ENCODE measurements at places on chromosomes 12 and 14.

- DNase-seq: no peak
Observed at GRCh38 chr12:109878247-109878625, 2.1 kb downstream of the GLTP start.

GRCh38 chr14:44901696-44902095 is 60.1 kb downstream of the KLHL28 start:
- no peak for DNase-seq

- DNase-seq: no peak
Observed at GRCh38 chr12:25829192-25829591, 129.3 kb upstream of the RASSF8 start.

GRCh38 chr12:101243074-101243473 is 33.0 kb upstream of the SLC5A8 start:
- DNase-seq: no peak

- DNase-seq: no peak
Observed at GRCh38 chr12:103882861-103883596, 42.0 kb upstream of the NT5DC3 start.

DNA sequence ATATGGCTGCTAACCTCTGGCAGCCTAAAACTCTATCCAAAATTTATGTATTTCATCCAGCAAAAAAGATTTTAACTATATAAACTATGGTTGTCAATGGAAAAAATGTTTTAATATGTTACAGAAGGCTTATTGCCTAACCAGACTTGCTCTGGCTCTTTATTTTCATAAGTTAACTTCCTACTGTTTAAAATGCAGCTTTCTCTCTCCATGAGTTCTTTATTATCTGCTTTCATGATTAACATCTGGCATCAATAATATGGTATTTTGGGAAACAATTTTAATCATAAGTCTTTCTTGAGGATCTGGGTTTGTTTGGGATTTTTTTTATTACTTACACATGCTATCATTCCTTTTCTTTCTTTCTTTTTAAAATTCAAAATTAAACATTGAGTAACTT is 20.5 kb downstream of the KERA start:
- DNase-seq: no peak

DNA sequence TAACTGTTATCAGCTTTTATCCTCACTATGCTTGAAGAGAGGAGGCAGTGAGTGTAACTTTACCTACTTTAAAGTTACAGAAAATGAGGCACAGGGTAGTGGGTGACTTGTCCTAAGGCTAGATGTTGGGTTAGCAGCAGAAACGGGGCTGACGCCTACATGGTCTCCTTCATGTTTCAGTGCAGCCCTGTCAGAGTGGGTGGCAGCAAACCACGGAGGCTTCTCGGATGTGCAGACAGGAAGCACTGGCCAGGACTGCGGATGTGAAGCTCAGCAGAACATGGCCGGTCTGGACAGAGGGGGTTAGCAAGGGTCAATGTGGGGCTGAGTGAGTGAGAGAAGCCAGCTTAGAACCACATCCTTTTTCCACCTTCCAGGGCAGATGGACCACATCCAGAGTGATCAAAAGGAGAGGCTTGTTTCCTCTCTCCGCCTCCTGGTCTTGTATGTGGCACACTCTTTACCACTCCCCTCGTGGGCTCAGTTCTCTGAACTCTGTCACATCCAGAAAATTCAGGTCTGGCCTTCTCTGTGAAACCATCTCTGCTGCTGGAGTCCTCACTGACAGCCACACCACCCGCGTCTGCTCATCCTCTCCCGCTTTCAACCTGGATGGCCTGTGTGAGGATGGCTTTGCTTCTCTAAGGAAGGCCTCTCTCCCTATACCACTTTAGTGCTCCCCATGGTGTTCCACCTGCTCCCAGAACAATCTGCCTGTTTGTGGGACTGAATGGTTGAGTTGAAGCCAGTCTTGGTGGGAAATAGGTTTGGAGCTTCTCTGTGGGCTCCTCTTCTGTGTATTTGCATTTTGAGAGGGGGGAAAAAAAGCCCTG is 14.1 kb downstream of the SUSD6 start:
- peak; percentile 65 for DNase-seq

GRCh38 chr14:101125719-101126651 is 222.5 kb upstream of the RTL1 start:
- no peak for DNase-seq

- DNase-seq: no peak
Observed at GRCh38 chr12:93325855-93326254, 51.9 kb upstream of the NUDT4 start.

DNA sequence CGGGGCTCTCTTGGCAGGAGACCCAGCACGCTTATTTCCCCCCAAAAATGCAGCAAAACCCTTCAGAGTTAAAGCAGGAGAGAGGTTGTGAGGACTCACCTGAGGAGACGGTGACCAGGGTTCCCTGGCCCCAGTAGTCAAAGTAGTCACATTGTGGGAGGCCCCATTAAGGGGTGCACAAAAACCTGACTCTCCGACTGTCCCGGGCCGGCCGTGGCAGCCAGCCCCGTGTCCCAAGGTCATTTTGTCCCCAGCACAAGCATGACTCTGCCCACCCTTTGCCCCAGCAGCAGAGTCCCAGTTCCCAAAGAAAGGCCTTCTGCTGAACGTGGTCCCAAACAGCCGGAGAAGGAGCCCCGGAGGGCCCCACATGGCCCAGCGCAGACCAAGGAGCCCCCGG is 337.7 kb downstream of the TMEM121 start:
- DNase-seq: no peak

DNA sequence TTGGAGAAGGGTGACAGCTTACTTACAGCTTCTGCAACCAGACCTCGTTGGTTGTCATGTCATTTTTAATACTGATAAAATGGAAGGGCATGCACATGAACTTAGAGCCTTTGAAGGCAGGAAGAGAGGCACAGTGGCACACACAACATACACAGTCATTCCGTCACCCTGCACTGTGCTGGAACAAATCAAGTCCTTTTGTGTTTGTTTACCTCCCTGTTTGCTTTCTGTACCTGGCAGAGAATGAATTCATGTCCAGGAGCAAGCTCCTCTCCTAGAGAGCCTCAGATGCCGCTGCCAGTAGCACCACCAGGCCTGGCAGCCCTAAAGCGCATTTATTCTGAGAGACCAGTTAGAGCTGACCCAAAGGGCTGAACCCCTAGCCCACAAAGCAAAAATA is 460.3 kb downstream of the EGLN3 start:
- DNase-seq: no peak

DNA sequence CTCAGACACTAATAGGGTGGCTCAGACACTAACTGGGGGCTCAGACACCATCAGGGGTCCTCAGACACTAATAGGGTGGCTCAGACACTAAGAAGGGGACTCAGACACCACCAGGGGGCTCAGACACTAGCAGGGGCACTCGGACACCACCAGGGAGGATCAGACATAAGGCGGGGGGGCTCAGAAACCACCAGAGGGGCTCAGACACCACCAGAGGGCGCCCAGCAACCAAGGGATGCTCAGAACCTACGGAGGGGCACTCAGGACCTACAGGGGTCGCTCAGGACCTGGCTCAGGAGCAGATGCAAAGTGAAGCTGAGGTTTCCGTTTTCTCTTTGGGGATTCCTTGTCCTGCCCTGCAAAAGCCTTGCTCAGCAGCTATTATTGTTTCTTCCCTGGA is 448.5 kb downstream of the TMEM121 start:
- DNase-seq: peak; percentile 43

DNA sequence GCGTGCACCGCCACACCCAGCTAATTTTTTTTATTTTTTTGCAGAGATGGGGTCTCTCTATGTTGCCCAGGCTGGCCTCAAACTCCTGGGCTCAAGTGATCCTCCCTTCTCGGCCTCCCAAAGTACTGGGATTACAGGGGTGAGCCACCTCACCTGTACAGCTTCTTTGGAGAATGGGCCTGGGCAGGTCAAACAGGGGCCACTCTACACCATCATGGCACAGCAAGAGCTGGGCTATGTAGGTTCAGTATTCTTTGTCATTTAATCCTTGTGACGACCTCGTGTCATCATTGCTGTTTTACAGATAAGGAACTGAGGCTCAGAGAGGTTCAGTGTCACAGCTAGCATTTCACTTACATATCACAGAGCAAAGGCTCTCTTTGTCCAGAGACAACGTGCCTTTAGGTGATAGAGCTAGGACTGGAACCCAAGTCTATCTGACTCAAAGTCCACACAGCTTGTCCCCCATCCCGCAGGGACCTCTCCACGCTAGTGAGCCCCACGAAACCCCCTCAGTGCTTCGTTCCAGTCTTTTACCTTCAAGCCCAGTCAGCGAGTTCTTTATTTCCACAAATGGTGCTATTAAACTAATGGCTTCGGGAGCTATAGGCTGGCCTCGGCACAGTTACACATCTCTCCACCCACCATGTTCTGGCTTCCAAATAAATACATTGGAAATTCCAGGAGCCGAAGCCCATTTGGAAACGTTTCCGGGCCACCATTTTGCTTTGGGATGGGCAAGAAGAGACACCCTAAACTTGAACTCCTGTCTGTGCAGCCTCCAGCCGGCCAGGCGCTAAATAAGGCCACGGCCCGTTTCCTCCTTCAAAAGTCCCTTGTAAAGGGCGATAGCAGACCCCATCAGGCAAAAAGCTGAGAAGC is 660 bp upstream of the MAP1LC3B2 start:
- no peak for DNase-seq

DNA sequence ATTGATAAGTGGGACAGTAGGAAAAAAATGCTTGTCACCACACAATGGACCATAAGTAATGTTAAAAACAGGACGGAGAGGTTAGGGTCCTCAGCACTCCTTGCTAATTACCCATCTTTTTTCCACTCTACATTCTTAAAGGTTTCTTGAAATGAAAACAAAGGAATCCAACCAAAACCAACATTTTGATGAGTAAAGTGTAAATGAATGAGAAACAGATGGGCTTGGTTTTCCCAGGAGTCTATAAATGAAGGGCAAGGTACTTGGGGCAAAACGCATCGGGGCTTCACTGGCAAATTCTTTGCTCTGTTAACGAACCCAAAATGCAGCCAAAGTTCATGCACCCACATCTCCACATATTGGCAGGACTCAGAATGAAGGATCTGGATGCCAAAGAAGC is 129.2 kb upstream of the BMP4 start:
- DNase-seq: no peak

- no peak for DNase-seq
Observed at GRCh38 chr14:71905031-71905430, 27.2 kb upstream of the RGS6 start.

- no peak for DNase-seq
Observed at GRCh38 chr12:2268471-2269286, 215.9 kb downstream of the CACNA1C start.

DNA sequence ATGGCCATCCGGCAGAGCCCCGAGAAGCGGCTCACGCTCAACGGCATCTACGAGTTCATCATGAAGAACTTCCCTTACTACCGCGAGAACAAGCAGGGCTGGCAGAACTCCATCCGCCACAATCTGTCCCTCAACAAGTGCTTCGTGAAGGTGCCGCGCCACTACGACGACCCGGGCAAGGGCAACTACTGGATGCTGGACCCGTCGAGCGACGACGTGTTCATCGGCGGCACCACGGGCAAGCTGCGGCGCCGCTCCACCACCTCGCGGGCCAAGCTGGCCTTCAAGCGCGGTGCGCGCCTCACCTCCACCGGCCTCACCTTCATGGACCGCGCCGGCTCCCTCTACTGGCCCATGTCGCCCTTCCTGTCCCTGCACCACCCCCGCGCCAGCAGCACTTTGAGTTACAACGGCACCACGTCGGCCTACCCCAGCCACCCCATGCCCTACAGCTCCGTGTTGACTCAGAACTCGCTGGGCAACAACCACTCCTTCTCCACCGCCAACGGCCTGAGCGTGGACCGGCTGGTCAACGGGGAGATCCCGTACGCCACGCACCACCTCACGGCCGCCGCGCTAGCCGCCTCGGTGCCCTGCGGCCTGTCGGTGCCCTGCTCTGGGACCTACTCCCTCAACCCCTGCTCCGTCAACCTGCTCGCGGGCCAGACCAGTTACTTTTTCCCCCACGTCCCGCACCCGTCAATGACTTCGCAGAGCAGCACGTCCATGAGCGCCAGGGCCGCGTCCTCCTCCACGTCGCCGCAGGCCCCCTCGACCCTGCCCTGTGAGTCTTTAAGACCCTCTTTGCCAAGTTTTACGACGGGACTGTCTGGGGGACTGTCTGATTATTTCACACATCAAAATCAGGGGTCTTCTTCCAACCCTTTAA is 1.5 kb downstream of the FOXG1 start:
- no peak for DNase-seq

GRCh38 chr12:51809193-51809592 is 39.3 kb downstream of the FIGNL2 start:
- no peak for DNase-seq

DNA sequence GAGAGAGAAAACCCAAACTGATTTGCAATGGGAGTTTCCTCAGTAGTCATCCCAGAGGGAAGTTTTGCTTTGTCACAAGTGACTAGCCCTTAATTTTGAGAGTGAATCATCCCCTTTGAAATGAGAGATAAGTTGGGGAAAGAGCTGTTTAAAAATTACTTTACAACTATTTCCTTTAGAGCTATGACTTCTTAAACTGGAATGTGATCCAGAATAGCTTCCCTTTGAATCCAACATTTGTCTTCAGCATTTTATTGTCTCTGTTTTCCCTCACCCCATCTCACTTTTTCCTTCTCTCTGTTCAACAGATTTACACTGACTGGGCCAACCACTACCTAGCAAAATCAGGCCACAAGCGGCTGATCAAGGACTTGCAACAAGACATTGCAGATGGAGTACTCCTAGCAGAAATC is 109.3 kb downstream of the NAV3 start:
- DNase-seq: no peak

DNA sequence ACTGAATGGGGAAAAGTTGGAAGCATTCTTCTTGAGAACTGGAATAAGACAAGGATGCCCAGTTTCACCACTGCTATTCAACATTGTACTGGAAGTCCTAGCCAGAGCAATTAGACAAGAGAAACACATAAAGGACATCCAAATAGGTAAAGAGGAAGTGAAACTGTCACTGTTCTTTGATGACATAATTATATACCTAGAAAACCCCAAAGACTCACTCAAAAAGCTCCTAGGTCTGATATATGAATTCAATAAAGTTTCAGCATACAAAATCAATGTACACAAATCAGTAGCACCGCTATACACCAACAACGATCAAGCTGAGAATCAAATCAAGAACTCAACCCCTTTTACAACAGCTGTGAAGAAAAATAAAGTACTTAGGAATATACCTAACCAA is 157.3 kb upstream of the DDHD1 start:
- DNase-seq: no peak

DNA sequence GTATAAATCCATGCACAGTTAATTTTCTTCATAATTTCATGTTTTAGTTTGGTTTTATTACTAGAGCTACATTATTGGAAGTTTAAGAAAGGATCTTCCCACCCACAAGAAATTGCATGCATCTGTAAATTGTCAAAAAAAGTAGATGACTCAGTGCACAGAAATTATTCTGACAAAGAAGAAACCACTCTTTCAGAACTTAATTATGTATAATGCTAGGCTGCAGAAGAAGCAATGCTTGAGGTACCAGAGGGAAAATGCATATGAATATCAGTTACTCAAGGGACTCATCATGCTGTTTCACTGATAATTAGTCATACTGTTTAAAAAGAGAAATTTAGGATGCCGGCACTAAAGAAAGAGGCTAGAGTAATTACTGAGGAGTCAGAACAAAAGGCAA is 147.0 kb downstream of the SLC16A7 start:
- no peak for DNase-seq

- DNase-seq: no peak
Observed at GRCh38 chr12:96045566-96045965, 10.2 kb upstream of the LTA4H start.
